NCI-H748 treated with DMSO at 0.1 percent for 48 hours (cell line): ENCODE measurements at places on chromosomes 2 and 18.

GRCh38 chr18:44638811-44639210 lies 41.9 kb upstream of the SETBP1 start:
- DNase-seq, result no peak

DNA sequence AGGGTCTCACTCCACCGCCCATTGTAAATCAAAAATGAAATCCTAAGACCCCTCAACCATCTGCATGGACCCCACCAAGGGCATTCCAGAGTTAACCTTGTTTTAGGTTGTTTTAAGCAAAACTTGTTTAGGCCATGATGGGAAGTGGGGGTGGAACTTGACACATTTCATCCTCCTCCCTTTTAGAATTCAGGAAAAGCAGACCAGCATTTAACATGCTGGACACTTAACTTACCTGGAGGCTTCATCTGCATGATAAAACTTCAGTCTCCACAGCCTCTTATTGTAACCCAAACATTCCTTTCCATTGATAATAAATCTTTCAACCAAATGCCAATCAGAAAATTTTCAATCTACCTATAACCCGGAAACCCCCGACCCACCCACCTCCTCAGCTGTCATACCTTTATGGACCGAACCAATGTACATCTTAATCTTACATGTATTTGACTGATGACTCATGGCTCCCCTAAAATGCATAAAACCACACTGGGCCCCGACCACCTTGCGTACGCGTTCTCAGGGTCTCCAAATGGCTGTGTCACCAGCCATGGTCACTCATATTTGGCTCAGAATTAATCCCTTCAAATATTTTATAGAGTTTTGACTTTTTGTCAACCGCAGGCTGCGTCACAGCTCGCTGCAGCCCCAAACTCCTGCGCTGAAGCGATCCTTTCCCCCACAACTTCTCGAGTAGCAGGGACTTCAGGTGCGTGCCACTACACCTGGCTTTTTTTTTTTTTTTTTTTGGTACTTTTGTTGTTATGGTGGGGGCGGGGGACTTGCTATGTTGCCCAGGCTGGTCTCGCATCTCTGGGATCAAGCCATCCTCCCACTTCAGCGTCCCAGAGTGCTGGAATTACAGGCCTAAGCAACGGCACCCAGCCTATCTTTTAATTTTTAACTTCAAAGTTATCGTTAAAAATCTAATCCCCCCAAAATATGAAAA lies 917 bp downstream of the MPPE1 start:
- no peak for DNase-seq

- no peak for DNase-seq
Observed at GRCh38 chr2:240346753-240347372, 88.6 kb upstream of the GPC1 start.

- DNase-seq, result no peak
Observed at GRCh38 chr18:22124970-22125369, 44.4 kb upstream of the GATA6 start.

DNA sequence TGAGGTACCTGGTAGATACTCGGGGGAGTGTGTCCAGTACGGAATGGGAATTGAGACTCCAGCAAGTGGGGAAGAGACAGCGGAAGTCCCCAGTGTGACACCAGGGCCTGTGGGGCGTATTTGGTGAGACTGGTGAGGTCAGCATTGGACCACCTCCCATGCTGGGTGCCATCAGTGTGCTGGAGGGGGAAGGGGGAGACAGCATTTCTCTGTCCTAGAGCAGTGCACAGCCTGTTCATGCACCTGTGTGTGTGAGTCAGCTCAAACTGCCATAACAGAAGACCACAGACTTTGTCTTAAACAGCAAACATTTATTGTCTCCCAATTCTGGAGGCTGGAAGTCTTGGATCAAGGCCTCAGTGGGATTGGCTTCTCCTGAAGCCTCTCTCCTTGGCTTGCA lies 301.8 kb downstream of the GBX2 start:
- DNase-seq, result no peak

DNA sequence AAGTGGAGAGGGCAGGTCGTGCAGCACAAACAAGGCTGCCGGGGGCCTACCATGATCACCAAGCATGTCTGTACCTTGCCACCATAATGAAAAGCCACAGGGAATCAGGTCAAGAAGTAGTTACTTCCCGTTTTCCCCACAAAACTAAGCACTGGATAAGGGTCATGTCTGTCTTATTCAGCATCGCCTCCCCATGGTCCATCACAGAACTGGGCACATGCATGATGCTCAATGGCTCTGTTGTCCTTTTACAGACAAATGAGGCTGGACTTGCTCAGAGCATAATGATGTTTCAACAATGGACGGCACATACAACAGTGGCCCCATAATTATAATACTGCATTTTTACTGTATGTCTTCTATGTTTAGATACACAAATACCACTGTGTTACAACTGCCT lies 27.5 kb downstream of the REEP1 start:
- DNase-seq, result no peak

DNA sequence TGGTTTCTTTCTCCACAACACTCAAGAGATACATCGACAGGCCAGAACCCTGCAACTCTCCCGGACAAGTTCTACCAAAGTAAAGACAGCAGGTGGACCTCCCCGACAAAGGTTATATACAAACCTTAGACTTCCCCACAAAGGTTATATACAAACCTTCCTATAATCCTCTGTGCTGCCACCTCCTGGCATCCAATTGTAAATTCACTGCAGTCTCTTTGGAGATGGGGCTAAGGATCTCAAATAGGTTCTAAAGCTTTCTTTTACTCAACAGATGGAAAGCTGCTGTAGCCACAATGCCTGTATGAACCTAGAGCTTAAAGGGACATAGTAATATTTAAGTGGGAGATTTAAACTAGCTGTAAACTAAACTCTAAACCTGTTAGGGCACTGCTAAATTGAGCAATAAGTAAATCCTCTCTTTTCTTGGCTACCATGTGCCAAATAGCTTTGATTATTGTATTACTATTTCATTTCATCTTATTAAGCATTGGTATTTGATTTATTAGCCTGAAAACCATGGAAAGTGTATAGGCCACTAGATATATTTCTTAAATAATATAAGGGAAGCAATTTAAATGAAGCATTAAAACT lies 9.8 kb upstream of the MREG start:
- DNase-seq, result peak; percentile 49

DNA sequence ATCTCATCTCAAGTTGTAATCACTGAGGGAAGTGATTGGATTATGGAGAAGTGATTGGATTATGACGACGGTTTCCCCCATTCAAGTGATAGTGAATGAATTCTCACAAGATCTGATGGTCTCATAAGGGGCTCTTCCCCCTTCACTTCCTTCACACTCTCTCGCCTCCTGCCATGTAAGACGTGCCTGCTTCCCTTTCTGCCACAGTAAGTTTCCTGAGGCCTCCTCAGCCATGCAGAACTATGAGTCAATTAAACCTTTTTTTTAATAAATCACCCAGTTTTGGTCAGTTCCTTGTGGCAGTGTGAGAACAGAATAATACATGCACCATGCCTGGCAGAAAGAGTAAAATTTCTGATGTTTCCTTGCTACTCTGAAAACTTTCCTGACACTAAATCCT lies 36.6 kb downstream of the CEP68 start:
- DNase-seq, result no peak

DNA sequence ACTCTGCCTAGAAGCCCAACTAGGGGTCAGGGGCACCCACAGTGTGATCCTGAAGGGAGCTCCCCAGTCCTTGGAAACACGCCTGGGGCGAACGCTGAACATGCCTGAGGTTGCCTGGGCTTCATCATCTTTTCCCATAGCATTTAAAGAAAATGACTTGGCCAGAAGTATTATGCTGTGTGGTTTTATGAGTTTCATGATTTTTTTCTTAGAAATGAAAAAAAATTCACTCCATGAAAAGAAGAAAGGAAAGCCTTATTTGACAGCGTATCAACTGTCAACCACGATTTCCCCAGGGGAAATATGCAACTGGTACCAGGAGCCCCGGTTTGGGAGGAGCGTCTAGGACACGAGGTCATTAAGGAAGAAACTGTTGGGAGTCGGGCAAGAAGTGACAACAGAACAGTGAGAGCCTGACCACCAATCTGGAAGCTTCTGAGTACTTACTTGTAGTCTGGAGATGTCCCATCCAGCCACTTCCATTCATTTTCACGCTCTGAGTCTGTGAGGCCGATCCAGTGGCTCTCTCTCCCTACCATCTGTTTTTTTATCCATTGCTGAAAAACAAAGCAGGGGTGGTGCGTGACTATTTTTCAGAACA lies 63.5 kb upstream of the THOC1 start:
- no peak for DNase-seq

GRCh38 chr2:150276737-150277136 lies 210.7 kb downstream of the RND3 start:
- no peak for DNase-seq

GRCh38 chr2:48435909-48436308 lies 94.0 kb upstream of the STON1 start:
- DNase-seq, result no peak

DNA sequence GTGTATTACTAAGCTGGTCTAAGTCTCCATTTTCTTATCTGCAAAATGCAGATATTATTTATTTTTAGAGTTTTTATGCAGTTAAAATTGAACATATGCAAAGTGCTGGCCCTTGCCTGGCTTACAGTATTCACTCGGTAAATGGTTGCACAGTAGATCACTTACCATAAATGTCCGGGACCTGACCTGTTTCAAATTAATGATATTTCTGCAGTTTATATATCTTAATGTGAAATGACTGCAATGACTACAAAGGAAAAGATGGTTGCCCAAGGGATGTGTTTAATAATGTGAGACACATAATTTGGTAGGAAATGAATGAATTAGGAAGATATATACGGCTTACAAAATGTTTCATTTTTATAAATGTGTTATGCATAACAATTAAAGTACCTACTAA lies 37.1 kb downstream of the LRRC30 start:
- no peak for DNase-seq

GRCh38 chr2:176149939-176150583 lies 1.3 kb upstream of the HOXD4 start:
- DNase-seq, result no peak

- no peak for DNase-seq
Observed at GRCh38 chr18:46575851-46576250, 81.2 kb downstream of the LOXHD1 start.

DNA sequence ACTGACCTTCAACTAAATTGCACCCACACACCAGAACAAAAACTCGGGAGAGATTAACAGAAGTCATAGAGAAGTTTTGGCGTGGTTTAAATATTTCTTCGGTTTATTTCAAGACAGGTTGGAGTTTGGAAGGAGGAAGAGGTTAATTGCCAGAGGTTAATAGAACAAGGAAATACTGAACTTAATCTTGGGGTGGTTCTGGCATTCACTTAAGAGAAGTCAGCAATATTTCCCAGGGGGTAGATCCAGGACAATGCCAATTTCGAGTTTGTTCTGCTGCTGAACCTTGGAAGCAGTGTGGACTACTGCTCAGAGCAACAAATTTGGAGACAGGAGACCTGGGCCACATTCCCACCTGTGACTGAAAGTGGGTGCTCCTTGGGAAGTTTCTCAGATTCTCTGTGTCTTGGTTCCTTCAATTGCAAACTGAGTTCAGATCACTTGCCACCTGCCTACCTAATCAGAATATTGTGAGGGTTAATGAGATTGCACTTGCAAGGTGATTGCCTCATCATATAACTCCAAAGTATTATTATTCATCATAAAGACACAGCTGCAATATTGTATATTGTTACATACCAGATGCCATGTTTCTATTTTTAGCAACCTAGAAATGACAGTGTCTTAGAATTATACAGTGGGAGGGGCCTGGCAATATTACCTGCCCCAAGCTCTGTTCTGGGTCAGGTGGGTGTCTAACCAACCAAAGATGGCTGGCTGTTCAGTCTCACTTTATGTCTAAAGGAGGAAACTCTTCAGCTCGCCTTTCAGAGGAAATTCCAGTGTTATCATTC lies 217.4 kb downstream of the CDCA7 start:
- DNase-seq, result no peak

- DNase-seq, result peak; percentile 86
Observed at GRCh38 chr2:163670929-163671328, 64.9 kb downstream of the FIGN start.

- no peak for DNase-seq
Observed at GRCh38 chr2:3655871-3656761, 1.9 kb upstream of the ALLC start.

GRCh38 chr2:238580486-238580885 lies 153.8 kb downstream of the ASB1 start:
- DNase-seq, result no peak

DNA sequence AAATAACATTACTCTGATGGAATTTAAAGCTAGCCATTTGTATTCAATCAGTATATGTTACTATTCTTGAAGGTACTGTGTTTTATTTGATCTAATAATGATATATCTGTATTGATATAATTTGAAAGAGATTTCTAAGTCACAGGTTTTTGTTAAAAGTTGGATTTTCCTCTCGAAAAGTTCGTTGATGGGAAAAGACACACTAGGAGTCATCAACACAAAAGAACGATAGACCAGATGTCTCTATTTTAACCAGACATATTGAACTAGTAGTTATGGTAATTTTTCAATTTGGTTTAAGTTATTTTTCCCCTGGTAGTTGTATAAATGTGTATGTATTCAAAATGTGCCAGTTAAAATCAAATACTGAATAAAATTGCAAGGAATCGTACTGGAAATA lies 2.5 kb downstream of the ASXL3 start:
- no peak for DNase-seq

DNA sequence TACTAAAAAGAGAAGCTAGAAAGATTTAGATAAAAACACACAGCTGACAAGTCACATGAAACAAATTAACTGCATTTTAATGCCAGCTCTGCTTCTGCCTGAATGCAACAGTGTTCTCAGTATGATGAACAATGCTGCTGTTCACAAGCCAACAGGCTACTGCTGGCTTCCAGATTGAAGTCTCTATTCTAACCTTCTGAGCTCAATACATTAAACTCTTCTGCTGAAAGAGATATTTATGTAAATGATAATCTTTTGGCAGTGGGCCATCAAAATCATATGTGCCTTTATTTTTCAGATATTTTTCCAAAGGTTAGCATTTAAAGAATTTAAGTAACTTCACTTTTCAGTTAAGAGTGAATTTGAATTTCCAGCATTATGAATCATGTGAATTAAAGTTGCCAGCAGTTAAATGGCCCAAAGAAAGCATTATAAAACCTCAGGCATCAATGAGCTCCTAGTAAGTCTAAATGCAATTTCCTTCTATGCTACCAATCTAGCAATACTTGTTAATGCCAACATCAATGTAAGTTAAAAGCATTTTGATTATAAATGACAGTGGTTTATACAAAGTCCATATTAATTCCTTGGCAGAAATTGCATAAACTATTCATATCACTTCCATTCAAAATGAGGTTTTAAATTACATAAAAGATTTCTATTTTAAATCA lies 72.4 kb downstream of the ID2 start:
- DNase-seq, result peak; percentile 86

GRCh38 chr2:232321156-232321816 lies 57.3 kb upstream of the ALPP start:
- no peak for DNase-seq

GRCh38 chr18:73715210-73715670 lies 432.4 kb downstream of the FBXO15 start:
- peak; percentile 33 for DNase-seq

GRCh38 chr2:44928483-44929158 lies 12.9 kb upstream of the SIX3 start:
- no peak for DNase-seq
